AG08396 (cell line): ENCODE measurements at places on chromosomes 6 and 20.

- DNase-seq = no peak
These were observed 32.4 kb upstream of the NOP56 start for GRCh38 chr20:2619961-2620595.

- DNase-seq = no peak
These were observed 294.0 kb downstream of the SAMD5 start for GRCh38 chr6:147802459-147802858.

GRCh38 chr20:56607061-56607704 lies 21.9 kb upstream of the TFAP2C start:
- no peak for DNase-seq

DNA sequence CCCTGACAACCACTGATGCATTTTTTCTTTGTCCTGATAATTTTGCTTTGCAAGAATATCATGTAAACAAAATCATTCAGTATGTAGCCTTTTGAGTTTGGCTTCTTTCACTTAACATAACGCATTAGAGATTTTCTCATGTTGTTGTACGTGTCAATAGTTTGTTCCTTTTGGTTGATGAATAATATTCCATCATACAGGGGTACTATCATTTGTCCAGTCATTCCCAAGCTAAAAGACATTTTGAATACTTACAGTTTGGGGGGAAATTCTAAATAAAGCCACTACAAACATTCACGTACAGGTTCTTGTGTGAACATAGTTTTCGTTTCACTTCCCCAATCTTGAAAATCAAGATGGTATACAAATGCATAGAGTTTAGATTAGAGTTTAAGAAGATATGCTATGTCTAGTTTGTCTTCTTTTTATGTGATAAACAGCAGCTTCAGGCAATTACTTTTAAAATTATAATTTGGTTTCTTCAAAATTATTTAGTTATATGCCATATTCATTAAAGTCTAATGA lies 5.2 kb downstream of the HAO1 start:
- DNase-seq = no peak
